ENCODE measurements at places on chromosomes 7 and 10.
A peak's percentile ranks its signal among the peaks of the same experiment; 100 is the strongest.

DNA sequence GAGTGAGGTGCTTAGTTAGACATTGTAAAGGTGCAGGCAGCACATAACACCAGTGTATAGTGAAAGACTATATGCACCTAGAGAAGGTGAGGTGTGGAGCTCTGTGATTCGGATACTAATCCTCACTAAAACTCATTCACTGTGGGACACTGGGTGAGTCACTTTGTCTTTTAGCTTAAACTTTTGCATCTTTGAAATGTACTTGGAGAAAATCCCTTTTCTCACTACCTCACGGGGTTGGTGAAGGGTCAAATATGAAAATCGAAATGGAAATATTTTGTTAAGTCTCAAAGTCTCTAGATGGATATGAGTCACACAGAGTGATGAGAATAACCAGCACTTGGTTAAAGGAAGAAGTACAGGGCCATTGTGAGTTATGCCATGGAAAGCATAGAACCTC lies 38.0 kb downstream of the MDFIC start:
- DNase-seq: no peak

- DNase-seq: no peak
Measured at GRCh38 chr10:13555884-13556510, 27.2 kb upstream of the BEND7 start.

DNA sequence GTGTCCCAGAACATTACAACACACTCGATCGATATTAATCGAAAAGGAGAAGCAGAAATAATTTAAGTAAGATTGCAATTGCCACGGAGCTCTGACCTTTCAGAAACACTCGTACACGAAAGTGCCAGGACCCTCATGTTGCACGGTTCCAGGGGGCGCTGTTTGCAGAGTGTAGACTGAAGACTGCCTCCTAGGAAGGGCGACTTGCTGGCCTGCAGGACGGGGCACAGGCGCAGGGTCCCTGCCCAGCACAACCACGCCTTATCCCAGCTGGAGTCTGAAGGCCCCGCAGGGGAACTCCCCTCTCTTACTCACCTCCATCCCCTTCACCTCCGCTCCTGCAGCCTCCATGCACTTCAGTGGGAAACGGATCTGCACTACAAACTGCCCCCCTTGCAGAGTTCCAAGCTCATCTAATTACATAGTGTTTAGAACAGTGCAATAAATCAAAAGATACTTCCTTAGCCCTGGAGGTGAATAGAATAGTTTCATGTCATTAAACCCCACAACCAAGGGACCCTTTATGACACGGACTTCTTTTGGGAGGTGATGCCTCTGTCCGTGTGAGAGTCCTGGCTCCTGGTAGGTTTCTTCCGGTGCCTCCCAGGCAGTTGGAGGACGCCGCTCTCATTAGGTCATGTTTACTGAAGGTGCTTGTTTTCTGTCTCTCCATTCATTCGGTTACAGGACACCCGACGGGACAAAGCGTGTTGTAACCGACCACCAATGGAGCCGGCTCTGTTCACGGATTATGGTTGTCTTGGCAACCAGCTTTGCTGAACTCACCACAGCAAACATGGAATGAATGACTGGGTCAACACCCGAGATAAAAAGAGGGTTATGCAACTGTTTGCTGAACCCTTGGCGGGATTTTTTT lies 262.2 kb downstream of the BAMBI start:
- peak; percentile 14 for DNase-seq

GRCh38 chr7:77907281-77907680 lies 108.7 kb downstream of the PHTF2 start:
- no peak for DNase-seq

DNA sequence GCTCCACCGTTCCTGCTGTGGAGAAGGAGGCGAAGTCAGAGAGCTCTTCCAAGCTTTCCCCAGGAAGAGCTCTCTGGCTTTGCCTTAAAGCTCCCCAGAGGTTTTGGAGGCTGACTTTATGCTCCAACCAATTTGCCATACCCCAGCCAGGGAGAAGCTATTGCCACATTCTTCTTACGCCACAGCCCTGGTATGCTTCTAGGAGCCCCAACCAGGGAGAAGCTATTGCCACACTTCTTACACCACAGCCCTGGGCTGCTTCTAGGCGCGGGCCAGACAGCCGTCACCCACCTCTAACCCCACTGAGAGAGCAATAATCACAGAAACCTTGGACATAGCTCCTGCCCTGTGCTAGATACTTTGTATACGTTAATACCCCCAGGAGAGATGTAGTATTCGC lies 951 bp downstream of the ELOVL3 start:
- DNase-seq: no peak

DNA sequence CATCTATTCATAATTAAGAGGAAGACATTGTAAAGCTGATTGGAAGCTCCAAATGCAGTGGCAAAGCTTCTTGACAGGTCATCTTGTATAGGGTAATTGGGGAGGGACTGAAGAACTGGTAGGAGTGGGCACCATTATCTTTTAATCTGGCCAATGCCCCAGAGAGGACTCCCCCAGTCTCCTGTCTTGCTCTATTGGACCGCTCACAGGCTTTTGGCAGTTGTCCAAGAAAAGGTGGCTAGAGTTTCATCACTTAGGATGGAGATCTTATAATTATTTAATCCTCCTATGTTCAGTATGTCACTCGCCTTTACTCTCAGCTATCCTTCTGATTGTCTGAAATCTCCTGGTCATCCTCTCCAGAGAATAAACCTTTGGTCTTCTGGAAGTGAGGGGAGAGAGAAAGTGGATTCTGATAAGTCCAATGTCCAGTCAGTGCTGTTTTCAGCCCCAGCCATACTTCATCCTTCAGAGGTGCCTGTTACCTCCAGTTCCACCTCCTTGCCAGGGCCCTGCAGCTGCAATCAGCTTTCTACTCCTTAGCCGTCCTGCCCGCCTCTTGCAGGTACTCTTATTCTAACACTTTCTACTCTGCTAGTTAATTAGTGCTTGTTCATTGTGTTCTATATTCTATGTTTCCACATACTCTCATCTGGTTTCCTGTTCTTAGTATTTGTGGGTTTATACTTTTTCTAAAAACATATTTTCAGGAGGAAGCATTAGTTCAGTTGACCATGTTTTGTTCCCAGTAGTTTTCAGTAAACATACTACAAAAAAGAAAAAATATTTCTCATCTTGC lies 241.6 kb downstream of the NSUN6 start:
- peak; percentile 12 for DNase-seq

GRCh38 chr10:98790817-98791216 lies 344.1 kb upstream of the HPS1 start:
- no peak for DNase-seq

GRCh38 chr7:29194594-29195427 lies at the start of gene CHN2:
CHN2 (plus strand) TSS chr7:29194775.
- no peak for DNase-seq

DNA sequence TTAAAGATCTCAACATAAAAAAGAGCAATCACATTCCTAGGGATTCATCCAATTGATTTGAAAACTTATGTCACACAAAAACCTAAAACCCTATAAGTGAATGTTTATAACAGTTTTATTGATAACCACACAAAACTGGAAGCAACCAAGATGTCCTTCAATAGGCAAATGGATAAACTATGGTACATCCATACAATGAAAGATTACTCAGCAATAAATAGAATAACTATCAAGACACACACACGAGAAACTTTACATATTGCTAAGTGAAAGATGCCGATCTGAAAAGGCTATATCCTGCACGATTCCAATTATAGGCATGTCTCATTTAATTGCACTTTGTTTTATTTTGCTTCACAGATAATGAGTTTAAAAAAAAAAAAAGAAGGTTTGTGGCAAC lies 83.3 kb downstream of the ATE1 start:
- DNase-seq: no peak

GRCh38 chr7:36985866-36986400 lies 261.6 kb upstream of the AOAH start:
- peak; percentile 77 for DNase-seq

Measured in NCI-H524 treated with DMSO at 0.1 percent for 48 hours (cell line).